ENCODE measurements at places on chromosomes 5 and 9.

DNA sequence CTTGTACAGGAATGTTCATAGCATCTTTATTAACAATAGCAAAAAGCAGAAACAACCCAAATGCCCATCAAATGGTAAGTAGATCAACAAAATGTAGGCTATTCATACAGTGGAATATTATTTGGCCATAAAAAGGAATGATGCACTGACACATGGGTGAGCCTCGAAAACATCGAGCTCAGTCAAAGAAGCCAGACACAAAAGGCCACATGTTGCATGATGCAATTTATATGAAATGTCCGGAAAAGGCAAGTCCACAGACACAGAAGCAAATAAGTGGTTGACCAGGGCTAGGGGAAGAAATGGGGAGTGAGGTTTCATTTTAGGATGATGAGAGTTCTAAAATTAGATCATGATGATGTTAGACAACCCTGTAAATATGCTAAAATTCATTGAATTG is 16.5 kb upstream of the SLC2A8 start:
- DNase-seq = no peak

DNA sequence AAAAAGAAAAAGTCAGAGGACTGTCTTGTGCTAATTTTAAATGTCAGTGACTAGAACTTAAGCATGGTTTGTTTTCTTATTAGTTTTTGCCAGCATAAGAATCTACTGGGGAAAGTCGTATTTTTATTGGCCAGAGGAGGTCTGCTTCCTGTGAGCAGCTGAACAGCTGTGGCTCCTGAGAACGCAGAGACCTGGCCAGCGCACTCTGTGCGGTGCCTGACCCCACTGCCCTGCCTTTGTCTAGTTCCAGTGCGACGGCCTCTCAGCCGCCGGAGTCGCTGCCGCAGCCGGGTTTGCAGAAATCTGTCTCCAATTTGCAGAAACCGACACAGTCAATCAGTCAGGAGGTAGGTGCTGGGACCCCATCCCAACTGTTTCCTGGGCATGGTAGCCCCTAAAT is 42.5 kb downstream of the PRRC2B start:
- DNase-seq = no peak

DNA sequence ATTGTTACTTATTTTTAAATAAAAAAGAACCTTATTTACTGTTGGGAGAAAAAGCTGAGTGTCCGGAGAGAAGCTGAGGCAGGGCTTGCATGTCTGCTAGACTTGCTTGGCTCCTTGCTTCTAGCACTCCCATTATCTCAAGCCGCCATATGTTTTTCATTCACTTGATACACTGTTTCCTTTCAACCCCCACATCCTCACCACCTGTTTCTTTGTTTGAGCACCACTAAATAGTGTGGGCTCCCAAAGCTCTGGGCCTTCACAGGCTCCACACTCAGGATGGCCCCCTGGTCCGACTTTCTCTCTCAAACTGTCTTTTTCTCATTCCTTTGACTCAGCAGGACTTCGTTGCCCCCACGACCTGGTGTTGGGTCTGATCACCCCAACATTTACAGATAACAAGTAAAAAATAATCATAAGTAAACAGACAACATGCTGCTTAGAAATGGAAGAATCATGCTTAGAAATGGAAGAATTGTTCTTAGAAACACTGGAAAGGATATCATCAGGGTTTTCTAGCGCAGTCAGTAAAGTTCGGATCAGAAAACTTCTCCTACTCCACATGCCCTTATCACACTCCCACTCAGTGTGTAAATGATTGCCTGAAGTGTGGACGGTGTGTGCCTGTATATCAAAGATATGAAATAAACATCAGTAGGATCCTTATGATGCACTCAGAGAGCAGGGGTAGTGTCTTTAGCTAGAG is 58.5 kb downstream of the APTX start:
- DNase-seq = no peak

- peak; percentile 26 for DNase-seq
Observed at GRCh38 chr5:180718810-180719453, 20.9 kb downstream of the OR2Y1 start.

DNA sequence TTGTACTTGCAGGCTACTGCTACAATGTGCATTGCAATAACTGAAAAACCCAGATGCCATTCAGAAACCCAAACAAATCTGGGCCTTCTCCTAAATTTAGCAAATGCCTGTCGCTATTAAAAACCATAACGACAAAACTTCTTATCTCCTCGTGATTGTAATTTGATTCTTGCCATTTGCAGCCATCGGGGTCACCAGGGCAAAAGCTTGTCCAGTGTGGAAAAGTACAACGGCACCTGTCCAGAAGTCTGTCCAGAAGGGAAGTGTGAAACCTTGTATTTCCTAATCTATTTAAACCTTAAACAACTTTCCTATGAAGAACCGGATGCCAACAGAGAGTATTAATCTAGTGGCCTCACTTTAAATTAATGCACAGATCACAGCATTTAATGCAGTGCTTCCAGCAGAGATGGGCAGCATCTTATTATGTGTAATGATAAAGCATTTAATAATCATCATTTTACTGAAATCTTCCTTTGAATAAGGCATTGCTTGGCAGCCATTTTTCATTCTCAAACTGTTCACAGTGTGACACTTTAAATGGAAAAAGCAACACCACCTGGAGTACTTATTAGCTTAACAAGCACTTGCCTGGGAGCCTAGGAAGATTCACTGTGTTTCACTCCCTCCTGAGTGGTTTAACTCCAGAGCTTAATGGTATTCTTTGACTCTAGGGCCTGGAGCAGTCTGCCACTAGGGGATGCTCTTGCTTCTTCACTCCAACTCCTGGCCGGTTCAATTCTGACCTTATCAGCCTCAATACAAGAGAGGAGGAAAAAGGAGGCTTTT is 4.9 kb upstream of the C7 start:
- peak; percentile 55 for DNase-seq

GRCh38 chr9:77456829-77457437 is 191.2 kb downstream of the GNA14 start:
- DNase-seq = peak; percentile 86

GRCh38 chr5:132085686-132086085 is 12.1 kb downstream of the CSF2 start:
- no peak for DNase-seq

GRCh38 chr9:133960568-133961129 is 31.5 kb downstream of the VAV2 start:
- no peak for DNase-seq

DNA sequence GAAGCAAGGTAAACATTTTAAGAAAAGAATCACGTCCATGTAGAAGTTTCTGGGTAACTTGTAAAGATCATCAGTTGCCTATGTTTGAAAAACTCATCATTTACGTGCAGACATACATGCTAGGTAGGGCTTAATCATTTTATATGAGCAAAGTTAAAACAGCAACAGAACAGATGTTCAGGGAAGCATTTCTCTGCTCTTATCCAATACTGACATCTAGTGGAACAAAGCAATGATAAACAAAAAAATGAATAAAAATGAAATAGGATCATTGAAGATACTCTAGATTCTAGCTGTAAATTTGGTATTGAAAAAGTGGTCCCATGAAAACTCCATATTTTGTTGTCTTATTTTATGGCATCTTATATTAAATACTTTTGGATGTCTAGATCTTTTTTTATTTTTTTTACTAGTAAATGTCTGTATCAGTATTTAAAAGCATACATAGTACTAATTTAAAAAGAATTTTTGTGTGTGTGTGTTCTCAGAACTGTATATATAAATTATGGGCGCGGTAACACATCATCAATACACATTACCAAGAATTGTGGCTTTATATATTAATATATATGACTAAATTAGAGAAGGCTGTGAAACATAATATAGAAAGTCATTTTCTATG is 1050.2 kb downstream of the CDH12 start:
- peak; percentile 42 for DNase-seq

DNA sequence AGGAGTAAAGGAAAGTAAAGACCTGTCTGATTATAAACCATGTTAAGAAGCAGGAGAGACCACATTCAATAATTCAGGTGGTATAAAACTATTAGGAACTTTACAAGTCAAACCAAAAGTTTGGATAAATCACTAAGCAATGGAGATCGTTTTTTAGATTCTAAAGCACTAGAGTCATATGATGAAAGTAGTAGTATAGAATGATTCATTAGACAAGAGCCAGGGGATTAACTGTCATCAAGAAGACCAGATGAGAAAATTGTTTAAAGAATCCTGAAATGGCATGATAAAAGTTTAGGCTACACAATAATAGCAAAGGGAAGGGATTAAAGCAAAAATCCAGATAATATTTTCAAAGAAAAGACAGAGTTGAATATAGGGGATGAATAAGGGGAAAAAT is 12.9 kb upstream of the CARNMT1 start:
- no peak for DNase-seq

DNA sequence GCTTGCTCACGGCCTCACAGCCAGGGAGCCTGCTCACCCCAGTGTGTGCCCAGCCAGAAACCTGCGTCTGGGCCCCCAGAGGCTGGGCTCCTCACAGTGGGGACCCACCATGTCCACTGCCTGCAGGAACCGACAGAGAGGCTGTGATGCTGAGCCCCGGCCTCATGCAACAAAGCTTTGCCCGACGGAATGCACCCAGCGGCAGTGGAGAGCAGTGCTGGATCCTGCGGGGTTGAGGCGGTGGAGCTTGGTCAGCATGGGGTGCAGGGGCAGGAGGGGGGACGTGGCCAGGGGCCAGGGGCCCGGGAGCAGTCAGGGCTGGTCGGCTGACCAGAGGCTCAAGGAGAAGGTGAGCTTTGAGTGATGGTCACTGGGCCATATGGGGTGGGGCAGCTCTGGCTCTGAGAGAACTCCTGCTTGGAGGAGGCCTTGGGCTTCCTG is 7.7 kb upstream of the CEP72 start:
- DNase-seq = no peak

- DNase-seq = no peak
Observed at GRCh38 chr9:74282526-74283253, 214.4 kb upstream of the RORB start.

DNA sequence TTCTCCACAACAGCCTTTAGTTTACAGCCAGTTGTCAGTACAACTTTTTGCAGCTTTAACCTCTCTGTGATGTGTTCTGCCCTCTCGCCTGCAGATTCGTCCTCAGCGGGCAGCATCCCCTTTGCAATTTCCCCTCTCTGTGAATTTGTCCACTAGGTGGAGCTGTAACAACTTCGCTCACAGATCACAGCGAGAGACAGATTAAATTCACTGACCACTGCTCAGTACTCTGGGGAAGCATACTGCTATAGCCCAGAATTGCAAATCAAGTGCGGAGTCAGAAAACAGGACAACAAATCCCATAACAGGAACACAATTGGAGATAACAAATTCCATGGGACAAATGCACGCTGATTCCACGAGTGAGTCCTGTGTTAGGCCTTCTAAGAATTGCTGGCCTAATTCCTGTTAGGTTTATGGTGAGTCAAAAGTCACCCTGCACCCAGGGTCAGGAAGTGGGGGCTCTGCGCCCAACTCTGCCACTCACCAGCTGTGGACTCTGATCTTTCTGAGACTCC is 2124.9 kb downstream of the MAT2B start:
- DNase-seq = peak; percentile 54

- DNase-seq = no peak
Observed at GRCh38 chr5:10894445-10895054, 133.5 kb upstream of the DAP start.

DNA sequence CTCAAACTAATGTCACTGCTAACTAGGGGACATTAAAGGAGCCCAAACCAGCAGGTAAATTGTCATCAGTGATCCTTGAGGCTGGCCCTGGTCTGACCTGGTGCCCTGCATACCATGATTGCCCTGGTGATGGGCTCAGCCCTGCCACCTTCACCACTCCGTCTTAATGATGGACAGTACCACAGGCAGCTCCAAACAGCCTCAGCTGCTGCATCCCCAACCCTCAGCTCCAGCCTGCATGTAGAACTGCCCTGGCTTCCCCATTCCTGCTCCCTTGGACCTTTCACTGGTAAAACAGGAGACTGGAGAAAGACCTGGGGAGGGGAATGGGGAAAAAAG is 190.0 kb downstream of the GAS1 start:
- DNase-seq = no peak

DNA sequence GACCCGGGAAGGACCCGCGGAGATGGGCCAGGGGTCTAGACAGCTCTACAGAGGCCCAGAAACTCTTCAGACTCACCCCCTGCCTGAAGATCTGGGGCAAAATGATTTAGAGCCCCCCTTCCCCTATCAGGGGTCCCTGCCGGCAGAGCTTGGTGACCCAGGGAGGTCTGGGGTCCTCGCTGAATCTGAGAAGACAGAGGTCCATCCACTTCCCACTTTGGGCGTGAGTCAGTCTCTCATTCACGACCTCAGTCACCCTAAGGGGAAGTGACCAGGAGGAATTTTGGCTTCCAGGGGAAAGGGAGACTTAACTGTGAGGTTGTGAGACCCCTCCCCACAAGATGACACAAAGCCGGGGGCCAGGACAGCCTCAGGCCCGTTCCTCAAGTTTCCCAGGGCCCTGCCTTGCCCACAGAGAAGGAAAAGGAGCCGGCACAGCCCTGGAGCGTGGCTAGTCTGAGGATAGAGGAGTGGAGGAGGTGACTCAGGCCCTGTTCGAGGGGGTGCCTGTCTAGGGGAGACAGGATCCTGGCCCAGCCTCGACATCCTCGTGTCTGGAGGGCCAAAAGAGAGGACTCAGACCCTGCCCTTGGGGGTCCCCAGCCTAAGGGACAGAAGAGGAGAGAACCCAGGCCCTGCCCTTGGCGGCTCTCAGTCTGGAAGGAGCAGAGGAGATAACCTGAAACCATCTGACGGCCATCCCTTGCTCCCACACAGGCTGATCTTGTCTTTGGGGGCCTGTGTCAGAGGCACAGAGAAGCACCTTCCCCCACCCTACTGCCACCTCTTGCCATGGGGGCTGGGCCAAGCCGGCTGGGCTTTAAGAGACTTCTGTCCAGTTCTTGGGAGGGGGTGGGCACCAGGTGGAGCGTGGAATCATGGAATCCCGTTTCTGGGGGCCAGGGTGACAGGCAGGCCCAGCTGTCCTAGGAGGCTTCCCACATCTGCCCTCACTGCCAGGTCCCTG is 889 bp downstream of the PDLIM4 start:
- peak; percentile 32 for DNase-seq

DNA sequence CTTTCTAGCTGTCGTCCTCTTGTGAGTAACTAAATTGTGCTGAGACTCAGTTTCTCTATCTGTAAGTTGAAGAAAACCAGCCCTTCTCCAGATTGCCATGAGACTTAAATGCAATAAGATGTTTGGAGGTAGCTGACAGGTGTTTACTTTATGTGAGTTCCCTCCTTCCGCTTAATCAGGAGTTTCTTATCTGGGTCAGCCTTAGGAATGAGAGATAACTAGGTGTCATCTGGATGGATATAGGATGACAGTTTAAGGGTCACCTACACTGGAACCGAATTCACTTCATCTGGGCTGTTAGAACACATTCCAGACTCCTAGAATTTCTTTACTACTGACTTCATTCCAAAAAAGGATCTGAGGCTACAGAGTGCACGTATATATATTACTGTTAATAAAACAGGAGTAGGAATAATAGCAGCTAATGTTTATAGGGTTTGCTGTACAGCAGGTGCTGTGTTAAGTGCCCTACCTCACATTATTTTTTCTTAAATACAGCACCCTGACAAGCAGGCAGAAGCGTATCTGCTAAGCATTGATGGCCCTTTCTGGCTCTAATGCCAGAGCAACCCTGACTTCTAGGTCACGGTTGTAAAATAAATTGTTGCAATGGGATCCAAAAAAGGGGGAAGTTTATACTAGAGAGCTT is 30.0 kb upstream of the CPEB4 start:
- no peak for DNase-seq
